ENCODE measurements at places on chromosomes 5 and 9.
A peak's percentile ranks its signal among the peaks of the same experiment; 100 is the strongest.

GRCh38 chr5:67206929-67207328, 10.3 kb upstream of the CD180 start:
- DNase-seq = peak; percentile 79

DNA sequence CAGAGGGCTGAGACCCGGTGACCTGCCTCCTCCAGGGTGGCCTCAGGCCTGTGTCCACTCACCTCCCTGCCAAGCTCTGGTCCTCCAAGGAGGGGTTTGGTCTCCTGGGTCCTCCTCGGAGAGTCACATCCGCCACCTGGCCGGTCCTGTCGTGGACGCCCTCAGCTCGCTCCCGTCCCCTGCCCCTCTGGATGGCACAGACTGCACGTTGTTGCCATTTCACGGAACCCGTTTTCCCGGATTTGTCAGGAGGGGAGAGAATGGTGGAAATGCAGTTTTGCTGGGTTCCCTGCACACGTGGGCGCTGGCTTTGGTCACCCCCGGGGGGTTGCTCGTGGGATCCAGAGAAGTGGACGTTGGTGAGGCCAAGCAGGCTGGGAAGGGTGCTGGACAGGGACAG, 62.7 kb downstream of the RXRA start:
- no peak for DNase-seq

GRCh38 chr9:2419347-2419746, 202.2 kb upstream of the VLDLR start:
- DNase-seq = no peak

DNA sequence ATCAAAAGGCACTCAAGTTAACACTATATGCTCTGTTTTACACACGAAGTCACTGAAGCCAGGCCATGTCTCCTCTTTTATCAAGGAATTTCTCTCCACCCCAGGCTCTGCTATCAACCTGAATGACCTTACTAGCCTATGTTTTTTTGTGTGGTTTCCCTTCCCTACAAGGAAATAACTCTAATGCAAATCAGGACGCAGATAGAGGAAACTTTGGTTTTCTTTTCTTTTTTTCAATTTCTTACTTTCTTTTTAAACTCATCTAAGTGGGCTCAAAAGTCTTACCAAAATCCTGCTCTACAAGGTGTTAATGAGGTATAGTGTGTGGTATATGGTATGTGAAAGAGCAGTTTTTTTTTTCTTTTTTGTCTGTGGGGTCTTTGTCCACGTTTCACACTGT, 5.5 kb upstream of the SLC46A2 start:
- no peak for DNase-seq

GRCh38 chr9:93164085-93164484, 19.9 kb upstream of the WNK2 start:
- no peak for DNase-seq

- no peak for DNase-seq
Measured at GRCh38 chr5:127331890-127332649, 41.5 kb downstream of the MEGF10 start.
